ENCODE measurements at places on chromosomes 1 and 21.

DNA sequence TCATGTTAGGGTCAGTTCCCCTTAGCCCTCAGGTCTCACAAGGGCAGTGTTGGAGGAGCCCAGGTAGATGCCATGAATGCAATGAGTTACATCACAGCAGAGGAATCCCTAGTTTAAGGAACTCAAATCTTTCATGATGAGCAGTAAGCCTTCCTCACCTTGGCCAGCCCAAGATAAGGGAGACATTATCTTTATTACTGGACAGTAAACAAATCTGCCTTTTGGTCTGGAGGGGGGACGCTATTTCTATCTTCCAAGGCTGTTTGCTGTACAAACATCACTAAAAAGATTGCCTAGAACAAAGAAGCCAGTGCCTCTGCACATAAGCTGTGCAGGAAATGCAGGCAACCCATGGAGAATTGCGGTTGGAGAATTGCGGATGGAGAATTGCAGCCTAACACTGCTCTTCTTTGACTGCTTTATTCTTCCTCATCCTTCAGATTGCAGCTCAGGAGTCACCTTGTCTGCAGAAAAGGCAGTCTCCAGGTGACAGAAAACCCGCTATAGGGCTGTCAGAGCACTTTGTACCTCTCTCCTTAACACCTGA lies 2.3 kb upstream of the CHI3L1 start:
- no peak for DNase-seq

- DNase-seq: no peak
Measured at GRCh38 chr1:54543729-54544496, 4.1 kb upstream of the ACOT11 start.

DNA sequence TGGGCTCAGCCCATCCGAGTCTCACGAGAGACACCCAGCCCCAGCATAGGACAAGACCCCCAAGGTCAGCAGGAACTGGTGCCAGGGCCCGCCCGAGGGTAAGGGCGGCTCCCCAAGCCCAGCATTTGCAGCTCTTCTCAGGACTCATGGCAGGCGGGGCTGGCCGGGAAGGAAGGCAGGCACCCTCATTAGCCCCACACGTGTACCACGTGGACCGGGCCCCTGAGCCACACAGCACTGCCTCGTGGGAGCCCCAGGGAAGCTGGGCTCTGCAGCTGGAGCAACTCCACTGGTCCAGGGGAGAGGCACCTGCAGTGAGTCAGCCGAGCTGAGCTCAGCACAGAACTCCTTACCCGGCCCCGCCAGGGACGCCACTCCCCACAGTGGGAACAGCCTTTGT lies 97.7 kb upstream of the IFFO2 start:
- no peak for DNase-seq

DNA sequence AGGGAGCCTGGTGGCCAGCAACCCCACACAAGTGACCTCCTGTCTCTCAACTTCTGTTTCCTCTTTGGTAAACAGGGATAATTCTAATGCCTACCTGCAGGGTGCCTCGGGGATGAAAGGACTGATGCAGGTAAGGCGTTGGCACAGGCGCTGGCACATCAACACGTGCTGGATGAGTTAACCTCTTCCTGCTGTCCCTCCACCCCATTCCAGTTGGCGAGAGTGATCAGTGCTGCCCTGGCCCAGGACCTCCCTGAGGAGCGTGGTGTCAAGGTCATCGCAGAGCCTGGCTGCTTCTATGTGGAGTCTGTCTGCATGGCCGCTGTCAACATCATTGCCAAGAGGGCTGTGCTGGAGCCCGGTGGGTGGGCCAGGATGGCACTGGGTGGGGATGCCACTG lies 69.1 kb upstream of the TINAGL1 start:
- no peak for DNase-seq

GRCh38 chr1:236800002-236800620 lies 5.0 kb downstream of the MTR start:
- no peak for DNase-seq

GRCh38 chr1:78081980-78082860 lies 36.5 kb downstream of the GIPC2 start:
- no peak for DNase-seq

DNA sequence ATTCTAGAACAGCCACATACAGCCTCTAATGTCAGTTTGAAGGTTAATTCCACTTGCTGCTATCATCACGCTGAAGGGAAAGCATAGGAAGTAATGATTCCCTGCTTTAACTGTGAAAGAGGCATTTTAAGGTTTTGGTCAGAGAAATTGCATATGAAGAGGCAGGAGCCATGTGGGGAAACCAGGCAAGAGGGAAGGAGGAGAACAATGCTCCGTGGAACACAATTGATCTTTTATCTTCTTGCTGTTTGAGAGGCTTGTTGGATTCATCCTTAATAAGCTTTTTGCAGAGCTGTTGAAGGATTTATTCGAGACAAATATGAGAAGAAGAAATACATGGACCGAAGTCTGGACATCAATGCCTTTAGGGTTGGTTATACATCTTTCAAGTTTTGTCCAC lies 35.9 kb downstream of the SMAP2 start:
- no peak for DNase-seq

DNA sequence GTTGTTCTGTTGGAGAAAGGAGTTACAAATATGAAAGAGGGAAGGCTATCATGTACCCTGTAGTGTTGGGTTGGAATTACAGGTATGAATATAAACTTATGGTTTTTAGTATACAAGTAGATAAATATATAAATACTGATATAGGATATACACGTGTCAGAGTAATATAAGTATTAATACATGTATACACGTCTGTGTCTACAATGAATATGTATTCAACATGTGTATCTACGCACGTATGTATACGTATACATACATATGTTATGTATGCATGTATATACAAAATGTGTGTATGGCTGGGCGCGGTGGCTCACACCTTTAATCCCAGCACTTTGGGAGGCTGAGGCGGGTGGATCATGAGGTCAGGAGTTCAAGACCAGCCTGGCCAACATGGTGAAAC lies 17.9 kb downstream of the ACBD6 start:
- DNase-seq: no peak

GRCh38 chr1:237701534-237701933 lies 189.2 kb downstream of the ZP4 start:
- no peak for DNase-seq

DNA sequence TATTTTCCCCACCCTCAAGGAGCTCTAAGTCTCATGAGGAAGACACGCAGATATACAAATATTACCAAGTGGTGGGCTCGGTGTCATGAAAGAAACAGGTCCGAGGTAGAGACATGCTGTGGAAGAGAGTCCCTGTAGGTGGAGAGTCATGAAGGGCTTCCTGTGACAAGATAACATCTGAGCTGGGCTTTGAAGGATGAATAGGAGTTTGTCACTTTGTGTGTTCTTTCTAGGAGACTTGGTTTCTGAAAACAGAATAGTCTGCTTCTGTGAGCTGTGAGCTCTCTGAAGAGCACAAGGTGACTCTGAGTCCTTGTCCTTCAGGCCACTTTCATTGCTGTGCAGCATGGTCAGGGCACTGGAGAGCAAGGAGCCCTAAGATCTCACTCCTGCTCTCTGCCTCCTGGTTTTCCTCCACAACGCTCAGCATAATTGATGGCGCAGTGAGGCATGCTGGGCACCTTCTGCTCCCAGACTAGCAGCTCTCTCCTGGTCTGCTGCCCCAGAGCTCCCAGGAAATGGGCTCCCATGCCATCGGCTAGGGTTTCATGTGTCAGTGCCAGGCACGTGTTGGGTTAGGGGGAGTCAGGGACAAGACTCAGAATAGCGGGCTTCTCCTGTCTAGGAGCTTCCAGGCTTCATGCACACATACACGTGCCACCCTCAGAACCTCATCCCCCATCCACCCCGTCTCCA lies 209.9 kb upstream of the CSF3R start:
- DNase-seq: no peak

GRCh38 chr1:59554011-59554663 lies 257.2 kb downstream of the FGGY start:
- no peak for DNase-seq

DNA sequence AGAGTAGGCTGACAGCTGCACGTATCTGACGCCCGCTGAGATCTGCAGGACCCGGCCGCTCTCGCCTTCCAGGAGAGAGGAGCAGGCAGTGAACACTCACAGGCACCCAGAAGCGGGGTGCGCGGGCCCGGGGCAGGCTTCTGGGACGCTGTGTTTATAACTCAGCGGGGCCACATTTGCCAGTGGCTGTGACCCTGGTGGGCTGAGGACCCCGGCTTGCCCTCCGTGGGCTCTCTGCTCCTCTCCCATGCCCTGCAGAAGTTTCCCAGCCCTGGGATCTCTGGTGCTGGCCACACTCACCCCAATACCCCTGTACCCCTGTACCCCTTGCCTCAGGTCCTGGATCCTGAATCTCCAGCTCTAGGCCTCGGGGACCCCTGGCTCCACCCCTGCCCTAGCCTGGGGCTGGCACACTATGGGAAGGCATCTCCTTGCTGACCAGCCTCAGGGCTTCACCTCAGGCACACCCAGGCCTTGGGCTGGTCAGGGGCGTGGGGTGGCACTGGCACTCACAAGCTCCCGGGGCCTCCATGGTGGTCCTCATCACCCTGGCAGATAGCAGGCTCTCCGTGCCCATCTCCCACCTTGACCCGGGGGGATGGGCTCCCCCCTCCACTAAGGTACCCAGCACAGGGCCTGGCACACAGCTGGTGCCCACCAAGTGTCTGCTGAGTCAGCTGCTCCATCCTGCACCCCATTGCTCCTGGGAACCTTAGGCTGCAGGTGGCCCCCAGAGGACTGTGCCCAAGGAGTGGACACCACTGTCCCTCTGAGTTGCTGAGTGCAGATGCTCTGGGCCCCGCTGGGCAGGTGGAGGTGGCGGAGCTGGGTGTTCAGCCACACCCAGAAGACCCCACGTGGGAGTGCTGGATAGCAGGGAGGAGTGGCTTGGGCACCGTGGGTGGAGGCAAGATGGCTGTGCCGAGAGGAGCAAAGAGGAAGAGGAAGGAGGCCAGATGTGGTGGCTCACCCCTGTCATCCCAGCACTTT lies 32.4 kb downstream of the MORN1 start:
- no peak for DNase-seq

DNA sequence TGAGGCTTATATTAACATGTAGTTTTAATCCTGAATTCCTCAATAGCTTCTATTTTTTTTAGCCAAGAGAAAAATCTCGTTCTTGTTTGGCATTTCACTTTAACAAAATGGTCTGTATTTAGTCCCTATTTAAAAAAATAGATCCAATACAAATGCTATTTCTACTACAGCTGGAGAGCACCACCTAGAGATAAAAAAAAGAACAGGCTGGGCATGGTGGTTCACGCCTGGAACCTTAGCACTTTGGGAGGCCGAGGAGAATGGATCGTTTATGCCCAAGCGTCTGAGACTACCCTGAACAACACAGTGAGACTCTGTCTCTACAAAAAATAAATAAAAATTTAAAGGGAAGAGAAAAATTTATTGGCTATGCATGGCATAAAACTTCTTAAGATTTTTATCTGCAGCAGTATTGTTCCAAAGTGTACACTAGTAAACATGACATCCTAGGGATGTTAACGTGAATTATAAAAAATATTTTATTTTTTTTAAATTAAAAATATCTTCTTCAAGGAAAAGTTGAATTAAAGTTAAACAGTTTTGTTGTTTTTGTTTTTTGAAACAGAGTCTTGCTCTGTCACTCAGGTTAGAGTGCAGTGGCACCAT lies 4.4 kb downstream of the ST7L start:
- no peak for DNase-seq

DNA sequence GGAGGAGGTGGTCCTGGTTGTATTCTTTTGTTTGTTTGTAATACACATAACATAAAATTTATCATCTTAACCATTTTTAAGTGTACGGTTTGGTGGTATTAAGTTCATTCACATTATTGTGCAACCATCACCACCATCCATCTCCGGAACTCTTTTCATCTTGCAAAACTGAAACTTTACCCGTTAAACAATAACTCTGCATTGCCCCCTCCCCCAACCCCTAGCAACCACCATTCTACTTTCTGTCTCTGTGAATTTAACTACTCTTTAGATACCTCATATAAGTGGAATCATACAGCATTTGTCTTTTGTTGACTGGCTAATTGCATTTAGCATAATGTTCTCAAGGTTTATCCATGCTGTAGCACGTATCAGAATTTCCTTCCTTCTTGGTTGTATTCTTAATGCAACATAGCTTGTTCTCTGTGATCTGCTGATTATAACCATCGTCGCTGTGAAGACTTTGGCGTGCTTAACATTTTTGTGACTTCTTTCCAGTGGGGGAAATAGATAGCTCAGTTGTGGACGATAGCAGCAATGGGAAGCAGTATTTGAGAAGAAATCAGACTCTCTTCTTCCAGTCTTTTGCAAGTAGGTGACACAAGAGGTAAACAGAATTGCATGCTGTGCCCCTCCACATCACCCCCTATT lies 117.5 kb upstream of the HOOK1 start:
- DNase-seq: no peak

DNA sequence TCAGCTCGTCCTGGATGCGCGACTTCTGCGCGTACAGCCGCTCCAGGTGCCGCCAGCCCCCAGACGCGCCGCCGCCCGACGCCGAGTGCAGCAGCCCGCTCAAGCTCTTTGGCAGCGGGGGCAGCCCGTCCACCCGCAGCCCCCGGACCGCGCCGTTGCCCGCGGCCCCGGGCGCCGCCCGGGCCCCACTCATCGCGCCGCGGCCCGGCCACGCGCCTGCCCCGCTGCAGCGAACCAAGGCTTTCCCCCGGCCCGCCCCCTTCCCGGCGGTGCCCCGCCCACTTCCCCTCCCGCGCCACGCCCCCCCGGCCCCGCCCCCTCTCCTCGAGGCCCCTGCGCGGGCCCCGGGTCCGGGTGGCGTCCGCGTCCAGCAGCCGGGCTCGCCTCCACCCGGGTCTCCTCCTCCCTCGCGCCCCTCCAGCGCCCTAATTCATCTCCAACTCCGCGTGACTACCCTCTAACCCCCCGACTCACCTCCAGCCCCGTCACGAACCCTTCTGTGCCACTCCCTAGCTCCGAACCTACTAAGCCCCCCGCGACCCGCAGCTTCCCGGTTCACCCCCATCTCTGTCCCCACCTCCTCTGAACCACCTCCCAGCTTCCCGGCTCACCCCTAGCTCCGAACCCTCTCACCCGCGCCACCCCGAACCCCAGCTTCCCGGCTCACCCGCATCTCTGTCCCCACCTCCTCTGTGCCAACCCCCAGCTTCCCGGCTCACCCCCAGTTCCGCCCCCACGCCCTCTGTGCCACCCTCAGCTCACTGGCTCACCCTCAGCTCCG lies at the start of gene FAM89A:
Gene FAM89A, minus strand, starts transcription at position 236 of the 781 bp plus-strand sequence. Its CDS starts 43 bp downstream, at position 193.
- peak; percentile 64 for DNase-seq

DNA sequence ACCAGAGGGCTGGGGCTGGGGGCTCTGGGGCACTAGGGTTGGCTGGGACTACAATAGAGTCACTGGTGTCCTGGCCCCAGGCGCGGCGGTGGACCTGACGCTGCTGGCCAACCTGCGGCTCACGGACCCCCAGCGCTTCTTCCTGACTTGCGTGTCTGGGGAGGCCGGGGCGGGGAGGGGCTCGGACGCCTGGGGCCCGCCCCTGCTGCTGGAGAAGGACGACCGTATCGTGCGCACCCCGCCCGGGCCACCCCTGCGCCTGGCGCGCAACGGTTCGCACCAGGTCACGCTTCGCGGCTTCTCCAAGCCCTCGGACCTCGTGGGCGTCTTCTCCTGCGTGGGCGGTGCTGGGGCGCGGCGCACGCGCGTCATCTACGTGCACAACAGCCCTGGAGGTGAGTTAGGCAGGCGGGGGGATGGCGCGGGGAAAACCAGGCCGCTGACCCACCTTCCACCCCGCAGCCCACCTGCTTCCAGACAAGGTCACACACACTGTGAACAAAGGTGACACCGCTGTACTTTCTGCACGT lies 4.1 kb downstream of the TIE1 start:
- DNase-seq: no peak
